ENCODE measurements at places on chromosomes 16 and 17. TPM values are rescaled to one million over a fixed set of nuclear protein-coding genes. Genes with fewer than 3 reads are reported as not detected.

The TP53TG3C gene
- not detected for total RNA-seq

The TP53TG3E gene
- total RNA-seq = not detected

The PRM2 gene
- not detected for total RNA-seq

The WNT3 gene
- 0.32 TPM for total RNA-seq

The KRT15 gene
- not detected for total RNA-seq

The LAT gene
- total RNA-seq = 9.7 TPM

The HS3ST2 gene
- total RNA-seq = 4.0 TPM

The ACSF3 gene
- 21.4 TPM for total RNA-seq

The ADORA2B gene
- 0.74 TPM for total RNA-seq

The MAP3K3 gene
- 38.5 TPM for total RNA-seq

The EME1 gene
- total RNA-seq = 0.62 TPM

The PLEKHG4 gene
- 5.4 TPM for total RNA-seq
